ENCODE measurements at places on chromosomes 3 and 15.

GRCh38 chr3:122893754-122894668, 99.1 kb downstream of the SLC49A4 start:
- DNase-seq: no peak

GRCh38 chr3:195118671-195119070, 152.3 kb downstream of the XXYLT1 start:
- no peak for DNase-seq

DNA sequence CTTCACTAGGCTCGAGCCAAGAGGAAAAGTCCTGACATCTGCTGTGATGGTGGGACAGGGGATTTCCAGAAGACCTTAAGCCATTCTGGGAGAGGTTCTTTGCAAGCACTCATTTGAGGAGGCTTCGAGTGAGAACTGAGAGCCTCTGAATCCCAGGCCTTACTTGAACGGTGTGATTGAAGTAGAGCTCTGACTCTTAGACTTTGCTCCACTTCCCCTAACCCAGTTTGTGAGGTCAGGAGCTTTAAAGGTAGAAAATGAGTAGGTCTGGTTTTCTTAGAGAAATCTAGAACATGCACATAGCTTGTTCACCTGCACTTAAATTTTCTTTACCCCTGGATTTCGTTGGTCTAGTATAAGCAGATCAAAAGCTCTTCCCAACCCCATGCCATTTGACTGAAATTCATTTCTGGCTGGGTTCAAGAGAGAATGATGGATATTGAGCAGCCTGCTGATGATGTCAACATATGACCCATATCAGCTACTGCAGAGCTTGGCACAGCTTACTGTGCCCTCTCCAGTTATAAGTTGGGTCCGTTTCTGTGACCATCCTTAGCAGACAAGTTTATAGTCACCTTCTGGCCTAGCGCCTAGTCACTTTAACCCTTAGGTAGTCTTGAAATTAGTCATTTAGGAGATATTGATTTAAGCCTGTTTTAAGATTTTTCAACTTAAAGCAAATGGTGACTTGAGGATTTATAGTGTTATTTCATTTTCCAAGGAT, 229.2 kb upstream of the CHRM5 start:
- no peak for DNase-seq

GRCh38 chr15:51982013-51982769, 10.6 kb upstream of the LEO1 start:
- DNase-seq: no peak

- DNase-seq: peak; percentile 34
Measured at GRCh38 chr15:37058316-37058985, 41.9 kb downstream of the MEIS2 start.

GRCh38 chr15:69499521-69500211, 47.0 kb downstream of the RPLP1 start:
- DNase-seq: peak; percentile 87

DNA sequence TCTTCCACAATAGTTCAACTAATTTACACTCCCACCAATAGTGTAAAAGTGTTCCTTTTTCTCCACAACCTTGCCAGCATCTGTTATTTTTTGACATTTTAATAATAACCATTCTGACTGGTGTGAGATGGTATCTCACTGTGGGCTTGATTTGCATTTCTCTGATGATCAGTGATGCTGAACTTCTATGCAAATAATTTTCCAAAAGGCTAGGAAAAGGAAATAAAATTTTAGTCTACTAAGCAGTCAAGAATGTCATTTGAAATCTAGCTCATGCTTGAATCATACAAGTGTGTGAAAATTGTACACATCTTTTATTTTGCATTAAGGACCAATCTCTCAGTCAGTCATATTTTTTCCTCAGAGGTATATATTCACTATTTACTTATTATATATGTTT, 101.7 kb upstream of the UBP1 start:
- no peak for DNase-seq

DNA sequence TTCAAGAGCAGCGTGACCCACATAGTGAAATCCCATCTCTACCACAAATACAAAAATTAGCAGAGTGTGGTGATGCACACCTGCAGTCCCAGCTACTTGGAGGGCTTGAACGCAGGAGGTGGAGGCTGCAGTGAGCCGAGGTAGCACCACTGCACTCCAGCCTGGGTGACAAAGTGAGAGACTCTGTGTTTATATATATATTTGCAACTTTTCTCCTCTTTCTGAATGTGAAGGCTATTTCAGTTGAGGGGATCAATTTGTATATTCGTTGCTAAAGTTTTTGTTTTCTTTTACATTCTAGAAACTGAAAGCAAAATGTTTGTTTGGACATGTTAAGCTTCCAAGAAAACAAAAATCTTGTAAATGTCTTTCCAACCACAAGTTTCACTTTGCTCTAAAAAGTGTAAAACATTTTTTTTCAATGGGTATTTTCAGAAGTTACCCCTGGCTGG, 29.8 kb upstream of the FAM98B start:
- no peak for DNase-seq

DNA sequence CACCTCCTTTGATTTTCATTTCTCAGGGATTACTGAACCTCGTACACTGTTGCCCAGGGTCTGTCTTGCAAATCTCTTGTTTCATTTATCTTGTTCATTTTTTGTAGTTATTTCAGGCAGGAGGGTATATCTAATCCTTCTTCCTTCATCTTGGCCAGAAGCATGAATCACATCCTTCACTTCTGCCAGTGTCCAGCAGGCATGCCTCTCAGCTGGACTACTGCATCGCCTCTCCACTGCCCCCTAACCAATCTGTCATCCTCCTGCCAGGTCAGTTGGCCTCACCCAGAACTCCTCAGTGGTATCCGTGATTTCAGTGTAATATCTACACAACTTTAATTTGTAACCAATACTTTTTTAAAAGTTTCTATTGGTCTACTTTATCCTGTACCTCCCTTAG, 297.9 kb downstream of the GABRG3 start:
- no peak for DNase-seq

DNA sequence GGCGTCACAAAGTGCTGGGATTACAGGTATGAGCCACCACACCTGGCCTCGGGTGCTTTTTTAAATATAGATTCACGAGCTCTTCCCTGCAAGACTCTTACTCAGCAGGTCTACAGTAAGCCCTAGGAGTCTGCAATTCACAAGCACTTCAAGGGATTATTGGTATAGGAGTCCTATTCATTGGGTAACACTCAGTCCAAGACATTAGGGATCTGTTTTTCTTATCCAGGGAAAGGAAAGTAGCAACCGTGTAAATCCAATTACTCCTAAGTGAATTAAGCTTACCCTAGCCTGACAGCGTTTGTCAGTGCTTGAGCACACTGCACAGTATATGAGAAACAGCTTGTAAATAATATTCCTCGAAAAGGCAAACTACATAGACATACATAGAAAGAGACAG, 109.9 kb downstream of the SENP2 start:
- no peak for DNase-seq

DNA sequence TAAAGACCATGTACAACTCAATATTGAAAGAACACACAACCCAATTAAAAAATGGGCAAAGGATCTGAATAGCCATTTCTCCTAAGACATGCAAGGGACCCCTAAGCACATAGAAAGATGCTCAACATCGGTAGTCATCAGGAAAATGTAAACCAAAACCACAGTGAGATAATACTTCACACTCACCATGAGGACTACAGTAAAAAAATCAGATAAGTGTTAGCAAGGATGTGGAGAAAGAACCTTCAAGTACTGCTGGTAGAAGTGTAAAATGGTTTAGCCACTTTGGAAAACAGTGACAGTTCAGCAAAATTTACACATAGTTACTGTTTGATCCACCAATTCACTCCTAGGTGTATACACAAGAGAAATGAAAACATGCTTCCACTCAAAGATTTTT, 30.1 kb upstream of the XIRP1 start:
- no peak for DNase-seq

- DNase-seq: peak; percentile 9
Measured at GRCh38 chr3:147903026-147903425, 493.9 kb downstream of the ZIC1 start.

- DNase-seq: no peak
Measured at GRCh38 chr15:72202801-72203506, 5.4 kb upstream of the GRAMD2A start.

DNA sequence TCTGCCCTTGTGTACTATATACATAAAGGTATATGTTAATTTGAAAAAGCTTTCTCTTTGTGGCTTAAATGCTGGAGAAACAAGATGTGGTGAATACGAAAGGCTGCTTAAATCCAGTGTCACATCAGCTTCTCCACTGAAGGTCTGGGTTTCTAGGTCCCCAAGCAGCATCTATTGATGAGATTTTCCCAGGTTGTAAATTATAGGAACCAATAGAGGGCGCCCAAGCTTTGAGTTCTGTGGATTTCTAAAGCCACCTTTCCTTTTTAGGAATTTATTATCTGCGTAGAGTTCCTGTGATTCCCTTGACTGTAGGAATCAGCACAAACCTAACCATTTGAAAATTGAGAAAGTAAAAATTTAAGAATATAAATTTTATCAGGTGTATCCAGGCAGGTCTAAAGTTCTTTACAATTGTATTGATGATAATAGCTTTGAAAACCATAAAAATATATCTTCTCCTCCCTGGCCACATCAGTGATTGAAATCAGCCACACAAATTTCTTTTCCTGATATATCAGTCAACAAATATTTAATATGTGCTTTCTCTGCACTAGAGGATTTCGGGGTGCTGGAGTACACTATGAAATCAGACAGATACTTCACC, 88.3 kb upstream of the ADAMTSL3 start:
- DNase-seq: peak; percentile 60

GRCh38 chr15:68699124-68699880, 120.5 kb downstream of the CORO2B start:
- DNase-seq: peak; percentile 52

- DNase-seq: no peak
Measured at GRCh38 chr3:11120091-11120805, 34.0 kb upstream of the HRH1 start.

- DNase-seq: no peak
Measured at GRCh38 chr3:157574531-157574930, 71.3 kb upstream of the VEPH1 start.

DNA sequence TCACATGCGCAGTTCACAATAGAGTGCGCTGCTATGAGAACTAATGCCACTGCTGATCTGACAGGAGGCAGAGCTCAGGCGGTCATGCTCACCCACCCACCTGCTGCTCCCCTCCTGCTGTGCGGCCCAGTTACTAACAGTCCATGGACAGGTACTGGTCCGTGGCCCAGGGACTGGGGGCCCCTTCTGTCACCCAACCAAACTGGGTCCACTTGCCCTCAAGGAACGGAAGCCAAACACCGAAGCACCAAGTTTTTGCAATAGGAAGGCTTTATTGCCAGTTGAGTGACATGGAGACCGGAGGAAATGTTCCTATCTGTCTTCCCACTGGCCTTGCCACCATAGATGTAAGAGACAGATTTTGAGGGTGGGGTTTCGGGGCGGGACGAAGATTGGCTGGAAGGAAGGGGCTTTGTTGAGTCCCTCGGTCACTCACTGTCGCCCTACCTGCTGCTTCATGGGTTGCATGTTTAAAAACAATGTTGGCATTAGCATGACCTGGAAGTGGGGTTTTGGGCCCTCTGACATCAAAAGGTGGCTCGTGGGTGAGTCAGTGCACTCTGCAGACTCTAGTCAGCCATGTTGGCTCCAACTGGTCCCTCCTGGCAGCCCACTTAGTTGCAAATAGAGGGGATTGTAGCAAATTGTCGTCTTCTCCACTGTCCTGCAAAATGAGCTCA, 141.0 kb downstream of the TJP1 start:
- DNase-seq: no peak

DNA sequence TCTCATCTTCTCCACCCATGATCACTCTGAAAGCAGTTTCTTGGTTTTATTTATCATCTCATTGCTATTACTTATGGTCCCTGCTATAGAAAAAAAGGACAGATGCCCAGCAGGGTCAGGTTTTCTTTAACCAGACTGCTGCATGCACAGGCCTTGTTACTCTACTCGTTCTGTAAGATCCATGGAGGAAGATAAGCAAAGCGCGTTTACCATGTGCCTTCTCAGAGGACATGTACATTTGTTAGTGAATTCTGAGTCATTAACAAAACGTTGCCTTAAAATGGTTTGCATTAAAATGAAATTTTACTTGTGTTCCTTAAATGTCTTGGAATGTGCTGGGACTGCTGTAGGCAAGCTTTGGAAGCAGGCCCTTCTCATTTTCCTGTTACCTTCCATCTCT, 657.3 kb upstream of the KCNMB2 start:
- DNase-seq: no peak

- no peak for DNase-seq
Measured at GRCh38 chr3:85102781-85103180, 144.0 kb downstream of the CADM2 start.

DNA sequence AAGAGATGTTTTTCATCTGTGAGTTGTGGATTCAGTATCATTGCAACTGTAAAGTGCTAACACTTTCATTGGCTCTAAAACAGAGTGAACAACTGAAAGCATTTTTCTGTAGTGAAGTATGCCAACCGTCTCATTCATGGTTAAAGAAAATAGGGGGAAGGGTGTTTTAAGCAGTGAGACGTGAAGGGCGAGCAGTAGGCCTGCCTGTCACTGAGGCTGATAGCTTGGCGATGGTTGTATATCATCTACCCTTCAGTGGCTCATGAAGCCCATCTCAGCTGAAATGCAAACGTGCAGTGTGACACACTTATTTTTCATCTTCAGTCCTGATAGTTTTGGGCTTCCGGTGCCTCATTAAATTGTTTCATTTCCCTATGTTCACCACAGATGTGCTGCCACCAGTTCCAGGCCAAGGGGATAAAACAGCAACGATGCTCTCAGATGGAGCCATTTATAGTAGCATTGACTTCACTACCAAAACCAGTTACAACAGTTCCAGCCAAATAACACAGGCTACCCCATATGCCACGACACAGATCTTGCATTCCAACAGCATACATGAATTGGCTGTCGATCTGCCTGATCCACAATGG, 562.0 kb downstream of the ROBO2 start:
- DNase-seq: no peak

- DNase-seq: peak; percentile 82
Measured at GRCh38 chr3:135803028-135803692, 162.4 kb upstream of the PPP2R3A start.

GRCh38 chr3:169992156-169992555, 25.5 kb downstream of the SEC62 start:
- no peak for DNase-seq

- DNase-seq: no peak
Measured at GRCh38 chr3:139988472-139989156, 53.6 kb downstream of the CLSTN2 start.

DNA sequence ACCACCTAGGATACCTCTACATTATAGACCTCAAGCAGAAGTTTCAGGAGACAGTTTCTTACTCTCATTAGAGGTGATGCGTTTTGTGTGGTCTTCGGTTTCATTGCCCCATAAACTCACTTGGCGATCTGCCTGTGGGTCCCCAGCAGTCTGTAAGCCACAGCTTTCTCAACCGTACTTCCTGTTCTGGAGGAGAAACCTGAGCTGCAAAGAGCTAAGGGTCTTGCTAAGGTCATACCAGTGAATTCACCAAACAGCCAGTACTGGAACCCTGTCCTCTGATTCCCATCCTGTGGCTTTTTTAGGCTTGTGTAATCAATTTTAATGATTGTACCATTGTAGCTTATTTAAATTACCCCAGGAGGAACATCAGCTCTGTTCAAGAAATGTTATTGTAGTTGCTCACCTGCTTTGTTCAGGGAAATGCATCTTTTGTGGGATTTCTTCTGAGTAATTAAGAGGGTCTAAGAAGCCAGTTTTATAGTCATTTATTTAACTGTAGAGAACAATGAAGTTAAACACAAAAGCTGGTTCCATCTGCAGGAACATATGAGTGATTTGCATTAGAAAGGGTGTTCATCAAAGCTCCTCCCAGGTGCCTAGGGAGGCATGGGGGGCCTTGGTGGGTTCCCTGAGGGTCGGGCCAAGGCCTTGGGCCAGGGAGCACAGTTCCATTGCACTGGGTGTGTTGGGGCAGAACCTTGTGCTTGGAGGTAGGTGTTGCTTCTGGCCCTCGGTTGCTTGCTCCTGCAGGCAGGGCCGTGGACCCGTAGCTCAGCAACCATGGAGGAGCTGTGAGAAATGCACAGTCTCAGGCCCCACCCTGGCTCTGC, 69.6 kb downstream of the APBA2 start:
- no peak for DNase-seq

Measured in retina (tissue), 1 donor.